ENCODE measurements at places on chromosomes 5 and 9.

GRCh38 chr9:81968026-81968425 lies 20.5 kb upstream of the SPATA31D1 start:
- no peak for DNase-seq

DNA sequence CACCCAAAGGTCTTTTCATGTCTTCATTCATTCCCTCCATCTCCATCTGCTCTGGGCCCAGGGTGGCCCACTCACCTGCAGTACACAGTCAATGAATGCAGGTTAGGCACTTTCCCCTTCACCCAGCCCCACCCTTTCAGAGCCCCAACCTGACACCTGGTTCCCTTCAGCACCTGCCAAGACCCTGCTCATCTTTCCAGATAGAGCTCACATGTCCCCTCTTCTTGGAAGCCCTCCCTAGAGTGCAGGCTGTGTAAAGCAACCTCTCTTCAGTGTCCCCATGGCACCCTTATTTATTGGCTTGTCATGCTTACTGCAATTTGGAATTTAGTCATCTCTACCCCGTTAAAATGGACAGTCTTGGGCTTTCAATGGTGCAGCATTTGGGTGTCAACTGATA lies 13.0 kb upstream of the CPEB4 start:
- DNase-seq: no peak

DNA sequence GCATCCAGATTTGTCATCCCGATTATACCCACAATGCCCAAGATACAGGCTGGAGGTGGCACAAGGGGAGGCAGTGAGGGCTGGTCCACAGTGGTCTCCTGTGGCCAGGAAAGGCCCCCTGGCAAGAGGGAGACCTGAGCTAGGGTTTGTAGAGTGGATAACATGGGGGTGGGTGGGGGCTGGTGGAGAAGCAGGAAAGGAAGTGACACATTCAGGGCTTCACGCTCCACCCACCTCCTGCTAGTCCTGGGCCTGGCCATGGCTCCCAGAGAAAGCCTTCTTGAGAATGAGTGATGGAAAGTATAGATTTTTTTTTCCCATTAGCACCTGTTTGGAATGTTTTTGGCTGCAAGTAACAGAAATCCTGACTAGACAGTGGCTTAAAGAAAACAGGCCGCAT lies 81.3 kb downstream of the ANKRD33B start:
- DNase-seq: no peak

DNA sequence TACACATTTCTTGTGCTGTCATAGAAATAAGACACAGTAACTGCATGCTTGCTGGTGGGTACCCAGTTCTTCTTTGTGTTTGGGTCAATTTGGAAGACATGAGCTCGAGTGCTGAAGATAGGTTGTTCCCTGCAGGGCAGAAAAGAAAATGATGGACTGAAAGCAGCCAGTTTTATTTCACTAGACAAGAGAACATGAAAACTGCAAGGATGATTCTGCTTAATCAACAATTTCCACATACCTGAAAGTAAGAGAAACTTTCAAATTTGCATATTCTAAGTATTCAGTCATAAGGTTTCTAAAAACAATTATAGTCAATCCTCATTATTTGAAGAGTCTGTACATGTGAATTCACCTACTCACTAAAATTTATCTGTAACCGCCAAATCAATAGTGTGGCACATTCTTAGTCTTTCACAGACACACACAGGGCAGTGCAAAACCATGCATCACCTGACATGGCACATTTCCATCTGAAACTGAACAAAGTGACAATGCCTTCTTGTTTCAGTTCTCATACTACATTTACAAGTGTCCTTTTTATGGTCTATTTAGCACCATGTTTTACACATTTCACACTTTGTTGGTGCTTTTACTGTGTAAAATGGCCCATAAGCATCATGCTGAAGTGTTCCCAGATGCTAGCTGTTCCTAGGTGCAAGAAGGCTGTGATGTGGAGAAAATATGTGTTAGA lies 56.9 kb downstream of the HOMER1 start:
- DNase-seq: no peak

- DNase-seq: no peak
Measured at GRCh38 chr5:65152131-65152530, 329.6 kb downstream of the ADAMTS6 start.

- no peak for DNase-seq
Measured at GRCh38 chr9:86941197-86941596, 6.1 kb downstream of the GAS1 start.

DNA sequence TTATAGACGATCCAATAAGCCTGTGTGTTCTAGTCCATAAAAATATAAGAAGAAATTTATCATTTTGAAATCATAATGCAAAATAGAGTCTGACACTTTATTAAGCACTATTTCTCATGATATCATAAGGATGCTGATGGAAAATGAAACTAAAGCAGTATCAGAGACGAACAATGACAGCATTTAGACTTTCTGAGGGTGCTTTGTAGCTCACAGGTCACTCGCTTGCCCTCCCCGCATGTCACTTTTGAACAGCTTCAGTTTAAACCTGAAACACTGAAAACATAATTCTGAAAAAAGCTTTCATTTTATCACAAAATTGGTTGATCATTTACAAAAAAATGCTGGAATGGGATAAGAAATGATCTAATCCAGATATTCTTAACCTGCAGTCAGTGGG lies 247.1 kb downstream of the EBF1 start:
- DNase-seq: no peak

DNA sequence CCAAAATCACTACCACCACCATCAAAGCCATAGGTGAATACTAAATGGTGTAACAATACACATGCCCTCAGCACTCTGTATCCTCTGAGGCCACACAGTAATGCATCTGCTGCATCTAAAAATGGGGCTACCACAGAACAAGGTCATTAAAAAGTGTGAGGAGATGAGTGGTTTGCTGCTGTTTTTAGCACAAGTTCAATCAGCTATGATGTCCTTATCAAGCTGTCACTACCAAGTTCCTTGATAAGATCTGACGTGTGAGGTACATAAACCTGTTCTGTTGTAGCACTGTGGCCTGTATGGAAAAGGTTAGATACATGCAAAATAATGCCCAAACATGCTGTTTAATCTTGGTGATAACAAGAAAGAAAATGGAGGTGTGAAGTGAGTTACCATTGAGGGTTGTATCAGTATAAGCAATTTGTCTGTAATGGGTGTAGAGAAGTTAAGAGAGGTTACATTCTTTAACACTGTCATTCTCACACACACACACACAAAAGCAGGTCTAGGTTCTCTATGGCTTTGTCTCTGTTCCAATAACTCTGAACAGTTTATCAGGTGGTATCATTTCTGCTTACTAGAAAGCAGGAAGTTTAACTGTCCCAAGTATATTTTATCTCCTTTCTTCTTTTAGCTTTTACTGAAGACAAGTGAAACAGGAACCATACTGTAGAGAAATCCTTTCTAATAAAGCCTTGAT lies 252.9 kb downstream of the CWC27 start:
- DNase-seq: no peak

DNA sequence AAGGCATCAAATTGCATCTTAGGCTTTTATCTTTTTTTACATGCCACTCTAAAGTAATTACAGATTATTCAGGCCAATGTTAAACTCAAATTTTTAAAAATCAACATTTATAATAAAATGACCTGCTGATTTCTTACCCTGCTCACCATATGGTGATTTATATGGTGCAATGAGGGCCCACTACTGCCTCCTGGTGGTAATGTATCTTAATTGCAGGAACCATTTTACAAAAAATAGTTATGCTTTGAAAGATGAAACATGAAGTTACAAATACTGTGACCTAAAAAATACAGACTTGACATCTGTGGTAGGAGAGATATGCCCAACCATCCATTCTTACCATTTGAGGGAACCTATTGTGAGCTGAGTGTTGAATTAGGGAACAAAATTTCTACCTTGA lies 292.6 kb upstream of the TAS2R1 start:
- DNase-seq: no peak

- DNase-seq: no peak
Measured at GRCh38 chr9:93243112-93243511, 59.2 kb downstream of the WNK2 start.

DNA sequence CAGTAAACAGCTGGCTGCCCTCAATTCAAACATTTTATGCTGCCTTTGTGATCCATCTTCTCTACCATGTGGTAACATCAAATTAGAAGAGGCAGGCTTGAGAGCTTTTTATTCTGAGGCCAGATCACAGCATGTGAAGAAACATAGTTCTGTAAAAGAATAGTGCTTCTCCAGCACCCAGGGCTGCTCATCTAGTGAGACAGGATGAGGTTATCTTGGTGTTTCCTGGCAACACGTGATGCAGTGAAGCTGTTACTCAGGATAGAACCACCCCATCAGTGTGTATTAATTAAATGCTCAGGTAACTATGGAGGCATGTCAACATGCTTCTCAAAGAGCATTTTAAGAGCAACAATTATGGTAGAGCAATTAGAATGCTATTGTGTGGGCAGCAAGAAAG lies 400.5 kb upstream of the ACO1 start:
- DNase-seq: no peak

- DNase-seq: peak; percentile 75
Measured at GRCh38 chr5:31731016-31731415, 92.1 kb downstream of the PDZD2 start.

GRCh38 chr9:34954225-34954624 lies 3.9 kb upstream of the PHF24 start:
- no peak for DNase-seq

GRCh38 chr5:115461506-115462290 lies 82.9 kb downstream of the FEM1C start:
- DNase-seq: no peak

DNA sequence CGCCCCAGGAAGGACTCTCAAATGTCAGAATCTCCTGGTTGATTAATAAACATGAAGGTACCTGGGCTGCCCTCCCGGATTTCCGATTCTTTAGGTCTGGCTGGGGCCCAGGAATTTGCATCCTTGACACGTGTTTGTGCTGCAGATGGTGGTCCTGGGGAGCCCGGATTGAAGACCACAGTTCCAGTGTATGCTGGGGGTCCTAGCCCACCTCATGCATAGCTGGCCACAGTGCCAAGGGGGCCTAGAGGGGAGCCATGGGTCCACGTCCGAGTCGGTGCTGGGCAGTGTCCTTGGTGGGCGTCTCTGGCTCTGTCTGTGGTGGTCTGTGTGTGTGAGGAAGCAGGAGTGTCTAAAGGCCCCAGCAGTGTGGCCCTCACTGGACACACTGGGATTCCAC lies 3.2 kb downstream of the NCS1 start:
- DNase-seq: no peak

DNA sequence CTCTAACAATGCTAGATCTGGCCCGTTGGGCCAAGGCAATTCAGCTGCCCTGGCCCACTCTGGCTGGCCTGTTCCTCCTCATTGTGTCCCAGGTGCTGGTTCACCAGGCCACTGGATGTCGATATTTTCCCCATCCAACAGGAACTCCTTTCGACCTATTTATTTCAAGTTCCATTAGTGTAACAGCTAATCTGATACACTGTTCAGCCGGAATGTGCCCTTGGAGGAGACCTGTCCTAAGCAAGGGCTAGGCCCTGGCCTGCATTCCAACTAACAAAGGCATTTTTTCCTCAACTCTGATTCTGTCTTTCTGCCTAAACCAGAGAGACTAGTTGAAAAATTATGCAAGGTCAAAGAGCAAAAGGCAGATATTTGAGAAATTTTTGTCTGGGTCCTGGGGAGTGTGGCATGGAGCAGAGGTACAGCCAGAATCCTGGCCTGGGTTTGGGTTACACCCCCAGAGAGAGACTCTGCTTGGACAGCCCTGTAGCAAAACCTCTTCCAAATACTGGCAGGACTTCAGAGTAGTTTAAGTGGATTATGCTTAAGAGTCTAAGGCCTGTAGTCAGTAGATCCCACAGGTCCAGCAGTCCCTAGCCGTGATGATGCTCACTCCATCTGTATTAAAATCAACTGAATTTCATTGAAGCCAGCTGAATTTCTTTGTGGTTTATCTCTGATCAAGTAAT lies 36.1 kb downstream of the MARCHF11 start:
- no peak for DNase-seq

DNA sequence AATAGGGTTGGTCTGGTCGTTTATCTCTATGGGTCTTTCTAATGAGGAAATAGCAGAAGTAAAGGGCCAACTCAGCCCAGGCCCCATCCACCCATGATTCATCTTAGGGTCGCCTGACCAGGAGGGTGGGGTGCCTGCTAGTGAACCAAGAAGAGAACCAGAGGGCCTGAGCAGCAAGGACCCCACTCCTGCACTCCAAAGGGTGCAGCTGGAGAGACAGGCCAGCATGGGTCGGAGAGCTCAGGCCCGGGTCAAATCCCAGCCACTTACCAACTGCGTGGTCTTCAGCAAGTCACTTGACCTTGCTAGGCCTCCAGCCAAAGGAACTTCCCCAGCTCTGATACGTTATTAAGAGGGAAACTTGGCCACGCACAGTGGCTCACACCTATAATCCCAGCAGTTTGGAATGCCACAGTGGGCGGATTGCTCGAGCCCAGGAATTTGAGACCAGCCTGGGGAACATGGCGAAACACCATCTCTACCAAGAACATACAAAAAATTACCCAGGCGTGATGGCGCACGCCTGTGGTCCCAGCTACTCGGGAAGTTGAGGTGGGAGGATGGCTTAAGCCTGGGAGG lies 4.3 kb downstream of the BBLN start:
- no peak for DNase-seq

DNA sequence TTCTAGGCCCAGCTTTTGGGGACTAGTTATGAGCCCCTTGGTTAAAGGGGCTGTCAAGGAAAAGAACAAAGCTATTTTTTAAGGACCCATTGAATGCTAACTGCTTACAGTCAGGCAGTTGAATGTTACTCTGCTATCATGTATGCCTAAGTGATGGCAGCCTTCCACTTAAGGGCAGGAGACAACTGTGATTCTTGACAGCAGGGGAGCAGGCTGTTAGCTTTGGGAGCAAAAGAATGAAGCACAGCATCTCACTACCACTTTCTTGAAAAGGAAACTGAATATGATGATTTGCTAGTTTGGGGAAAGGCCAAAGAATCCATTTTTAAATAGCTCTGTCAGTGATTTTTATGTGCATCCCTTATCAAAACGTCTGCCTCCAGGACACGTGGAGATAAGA lies 221.6 kb downstream of the SH3GL2 start:
- DNase-seq: no peak

DNA sequence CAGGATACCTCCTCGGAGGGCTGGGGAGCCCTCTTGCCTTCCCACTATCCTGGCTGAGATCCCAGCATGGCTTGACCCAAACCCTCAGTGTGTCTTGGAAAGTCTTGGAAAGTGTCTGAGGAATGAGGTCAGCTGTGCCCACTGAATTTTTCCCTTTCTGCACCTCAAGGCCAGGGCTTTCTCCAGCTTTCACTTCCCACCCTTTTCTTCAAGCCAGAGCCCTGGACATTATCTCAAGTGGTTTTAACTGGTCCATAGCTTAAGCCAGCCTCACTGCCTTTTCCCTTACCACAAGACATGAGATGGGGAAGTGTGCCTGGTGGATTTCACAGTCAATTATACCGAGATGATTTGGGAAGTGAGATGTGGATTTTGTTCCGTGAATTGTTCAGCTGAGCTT lies 35.7 kb upstream of the LHX2 start:
- no peak for DNase-seq

DNA sequence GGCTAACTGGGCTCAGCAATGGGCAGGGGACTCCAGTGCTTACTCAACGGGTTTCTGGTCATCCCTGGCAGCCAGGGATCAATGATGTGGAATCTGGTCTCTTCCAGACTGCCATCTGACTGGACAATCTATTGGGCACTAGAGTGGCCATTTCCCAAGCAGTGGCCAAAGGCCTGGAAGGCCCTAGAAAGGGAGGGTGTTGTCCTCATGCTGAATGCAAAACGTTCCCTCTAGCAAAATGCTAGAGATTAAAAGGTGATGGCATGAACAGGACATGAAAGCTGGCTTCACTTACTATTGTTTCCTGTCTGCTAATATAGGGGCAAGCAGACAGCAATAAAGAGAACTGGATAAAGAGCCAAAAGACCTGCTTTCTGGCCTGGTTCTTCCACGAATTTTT lies 254.2 kb upstream of the PANK3 start:
- no peak for DNase-seq
